ENCODE measurements at places on chromosomes 4 and X.
A peak's percentile ranks its signal among the peaks of the same experiment; 100 is the strongest.

GRCh38 chr4:40190880-40191815, 5.7 kb upstream of the RHOH start:
- no peak for DNase-seq

DNA sequence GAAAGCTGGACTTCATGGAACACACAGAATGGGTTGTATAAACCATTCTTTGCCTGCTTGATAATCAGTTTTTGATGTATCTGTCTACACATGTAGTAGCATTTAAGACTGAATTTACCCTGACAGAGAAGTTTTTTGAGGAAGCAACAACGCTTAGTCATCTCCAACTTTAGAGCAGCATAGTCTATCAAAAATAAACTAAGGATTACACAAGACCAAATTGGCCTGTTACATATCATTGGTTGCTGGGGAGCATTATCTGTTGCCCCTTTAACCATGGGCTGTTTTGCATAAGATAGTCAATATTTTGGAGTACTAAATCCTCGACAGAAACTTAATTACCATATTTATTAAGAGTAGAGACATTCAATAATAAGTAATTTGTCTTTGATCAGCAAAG, 347.4 kb downstream of the FAM47B start:
- no peak for DNase-seq

- DNase-seq: peak; percentile 0
Observed at GRCh38 chrX:118254611-118255010, 91.3 kb upstream of the WDR44 start.

DNA sequence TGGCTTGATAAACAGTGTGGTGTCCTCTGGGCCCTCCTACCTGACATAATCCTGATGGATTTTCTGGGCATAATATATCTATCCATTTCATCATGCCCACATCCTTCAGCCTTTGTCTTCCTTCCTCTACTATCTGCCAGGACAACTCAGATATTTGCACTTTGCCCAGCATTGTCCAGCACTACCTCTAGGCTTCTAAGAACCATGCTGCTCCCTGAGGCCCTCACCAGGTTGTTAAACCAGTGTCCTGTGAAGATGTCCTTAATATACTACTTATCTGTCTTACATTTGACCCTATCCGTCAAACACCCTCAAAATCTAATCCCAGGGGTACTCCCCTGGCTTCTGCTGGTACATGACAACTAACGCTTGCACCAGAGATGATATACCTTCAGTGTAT, 58.2 kb upstream of the MAML3 start:
- DNase-seq: no peak

DNA sequence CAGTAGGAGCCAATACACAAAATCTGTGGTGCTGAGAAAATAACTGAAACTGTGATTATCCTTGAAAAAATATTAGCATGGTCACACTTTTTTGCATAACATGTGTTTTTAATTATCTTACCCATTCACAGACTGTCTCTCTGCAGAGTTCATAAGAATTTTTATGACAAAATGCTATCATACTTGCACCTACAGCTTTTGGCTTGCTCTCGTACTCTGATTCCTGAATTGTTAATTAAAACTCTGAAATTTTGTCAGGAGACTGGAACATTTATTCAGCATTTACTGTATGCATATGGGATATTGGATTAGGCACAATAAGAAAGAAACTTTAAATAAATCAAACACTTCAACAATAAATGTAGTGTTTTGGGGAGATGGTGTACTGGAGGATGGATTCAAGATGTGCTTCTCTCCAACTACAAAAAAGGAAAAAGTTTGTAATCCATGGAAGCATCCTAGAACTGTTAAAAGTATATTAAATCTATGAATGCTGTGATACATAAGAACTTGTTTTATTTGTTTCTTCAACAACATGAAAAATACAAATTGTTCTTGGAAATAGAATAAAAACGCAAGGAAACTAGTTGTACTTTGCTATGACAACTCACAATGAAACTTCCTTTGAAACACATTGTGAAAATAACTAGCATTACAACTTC, 260.5 kb downstream of the SPATA18 start:
- DNase-seq: no peak

DNA sequence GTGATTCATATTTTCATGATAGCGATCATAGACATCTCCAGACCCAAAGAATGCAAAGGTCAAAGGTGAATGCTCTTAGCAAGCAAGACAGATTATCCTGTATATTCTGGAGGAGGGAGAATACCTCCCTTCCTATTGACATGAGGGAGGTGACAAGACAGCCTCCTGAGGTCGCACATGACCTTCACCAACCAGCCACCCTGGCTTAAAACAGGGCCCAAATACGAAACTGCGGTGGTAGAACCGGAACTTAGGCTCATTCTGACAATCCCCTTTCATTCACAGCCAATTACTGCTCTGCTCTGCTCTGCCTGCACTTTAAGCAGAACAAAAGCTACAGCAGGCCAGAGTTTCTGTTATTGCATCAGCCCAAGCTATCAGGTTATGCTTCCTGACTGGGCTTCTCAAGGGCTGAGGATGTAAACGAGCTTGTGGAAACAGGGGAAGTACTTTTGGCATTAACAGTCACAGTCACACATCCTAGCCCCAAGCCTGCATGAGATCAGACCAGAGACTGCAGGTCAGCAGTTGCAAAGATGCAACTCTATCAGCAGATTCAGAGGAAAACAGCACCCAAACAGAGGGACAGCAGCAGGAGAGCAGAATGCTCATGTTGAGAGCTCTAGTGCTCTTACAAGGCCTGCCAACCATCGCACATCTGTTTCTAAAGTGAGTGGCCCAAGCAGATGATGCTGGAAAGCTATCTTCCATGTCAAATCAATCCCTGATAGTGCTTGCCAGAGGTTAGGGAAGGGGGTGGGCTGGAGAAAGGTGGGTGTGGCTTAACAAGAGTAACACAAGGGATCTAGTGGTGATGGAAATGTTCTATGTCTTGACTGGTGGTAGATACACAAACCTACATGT, 51.3 kb upstream of the MAP3K15 start:
- no peak for DNase-seq

DNA sequence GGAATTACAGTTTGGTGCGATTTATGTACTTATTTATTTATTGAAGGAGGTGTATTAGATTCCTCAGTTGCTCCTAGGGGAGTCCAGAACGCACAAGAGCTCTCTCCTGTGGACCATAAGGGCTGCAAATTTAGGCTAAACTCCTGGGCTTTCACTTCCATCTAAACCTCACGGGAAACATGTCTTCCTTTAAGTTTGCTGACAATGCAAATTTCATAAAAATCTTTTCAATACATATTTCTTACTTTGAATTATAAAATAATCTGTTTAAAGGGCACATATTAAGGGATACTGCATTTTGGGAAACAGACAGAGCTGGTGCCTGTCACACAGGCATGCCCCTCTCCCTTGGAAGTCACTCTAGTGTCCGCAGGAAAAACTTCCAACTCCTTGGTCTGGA, 438.0 kb upstream of the CPEB2 start:
- no peak for DNase-seq

- no peak for DNase-seq
Observed at GRCh38 chr4:21948347-21949072, at the start of gene KCNIP4. Gene KCNIP4 (minus strand): TSS chr4:21948772.

GRCh38 chr4:100106982-100107381, 83.3 kb downstream of the DDIT4L start:
- no peak for DNase-seq

GRCh38 chr4:15874671-15875070, 63.9 kb downstream of the FGFBP1 start:
- DNase-seq: no peak

DNA sequence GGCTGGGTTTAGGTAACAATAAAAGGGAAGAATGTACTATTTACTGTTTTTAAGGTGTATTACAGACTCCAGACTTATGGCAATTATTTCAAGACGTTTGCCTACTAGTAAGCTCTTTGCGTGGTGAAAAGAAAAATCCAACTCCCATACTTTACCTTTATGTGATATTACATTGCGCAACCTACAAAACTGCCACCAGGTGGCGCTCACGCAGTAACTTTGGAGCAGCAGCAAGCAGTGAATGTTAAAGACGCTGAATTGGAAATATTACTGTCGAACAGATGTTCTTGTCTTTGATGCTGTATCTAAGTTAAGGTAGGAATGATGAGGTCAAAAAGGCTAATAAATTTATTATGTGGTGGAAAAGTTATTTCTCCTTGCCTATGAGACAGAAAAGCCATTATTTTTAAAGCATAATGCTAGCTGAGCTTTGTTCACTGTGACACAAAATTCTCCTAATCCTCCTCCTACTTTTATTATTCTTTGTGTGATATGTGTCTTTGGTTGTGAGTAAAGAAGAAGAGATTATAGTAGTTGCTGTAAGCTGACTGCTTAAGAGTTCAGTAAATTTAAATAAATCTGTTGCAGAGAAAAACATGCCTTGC, 1099.8 kb upstream of the TENM3 start:
- peak; percentile 29 for DNase-seq

DNA sequence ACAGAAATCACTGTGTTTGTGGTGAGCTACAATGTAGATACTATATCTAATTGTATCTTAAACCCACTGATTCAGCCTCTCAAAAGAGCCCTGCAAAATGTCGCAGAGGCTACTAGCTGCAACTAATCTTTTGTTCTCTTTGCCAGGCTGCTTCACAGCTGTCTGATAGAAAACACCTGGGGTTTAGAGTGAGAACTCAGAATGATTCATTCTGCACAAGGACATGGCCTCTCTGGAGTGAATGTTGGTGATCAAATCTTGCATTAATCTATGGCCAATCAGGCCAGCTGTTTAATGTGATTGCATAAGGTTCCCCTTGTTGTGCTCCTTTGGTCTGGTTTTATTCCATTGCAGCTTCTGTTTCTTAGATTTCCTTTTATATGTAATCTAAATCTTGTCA, 100.3 kb downstream of the EMCN start:
- no peak for DNase-seq

- no peak for DNase-seq
Observed at GRCh38 chr4:163587867-163588266, 93.4 kb downstream of the TMA16 start.

DNA sequence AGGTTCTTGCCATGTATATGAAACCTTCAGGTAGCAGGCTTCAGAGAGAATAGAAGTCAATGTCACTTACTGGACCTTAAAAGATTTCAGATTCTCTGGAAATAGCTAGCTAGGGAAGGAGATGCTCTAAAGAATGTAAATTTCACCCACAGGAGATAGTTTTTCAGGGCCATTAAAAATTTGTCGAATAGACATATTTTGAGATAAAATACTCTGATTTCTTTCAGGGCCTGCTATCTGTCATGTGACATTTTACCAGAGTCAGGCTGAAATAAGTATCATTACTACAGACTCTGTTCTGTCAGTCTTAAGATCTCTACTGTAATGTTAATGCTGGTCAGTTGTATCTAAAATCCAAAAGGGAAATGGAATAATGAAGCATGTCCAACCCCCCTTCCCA, 15.7 kb upstream of the IL15 start:
- DNase-seq: no peak

DNA sequence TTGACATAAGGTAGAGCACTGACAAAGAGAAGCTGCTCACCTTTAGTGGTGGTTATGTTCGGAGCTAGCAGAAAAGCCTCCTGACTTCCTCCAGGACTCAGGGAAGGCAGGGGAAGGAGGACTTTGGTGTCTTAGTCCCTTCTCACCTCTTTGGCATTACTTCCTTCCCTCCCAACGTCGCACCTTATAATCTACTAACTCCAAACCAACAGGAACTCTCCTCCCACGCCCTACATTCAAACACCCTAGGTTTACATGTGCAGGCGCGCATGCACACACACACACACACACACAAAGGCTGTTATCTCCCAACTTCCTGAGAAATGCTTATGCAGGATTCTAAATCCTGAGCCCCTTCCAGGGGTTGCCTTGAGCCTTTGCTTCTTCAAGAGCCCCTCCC, 157.7 kb upstream of the STS start:
- DNase-seq: no peak

- DNase-seq: no peak
Observed at GRCh38 chrX:84320614-84321013, 132.6 kb upstream of the RPS6KA6 start.

DNA sequence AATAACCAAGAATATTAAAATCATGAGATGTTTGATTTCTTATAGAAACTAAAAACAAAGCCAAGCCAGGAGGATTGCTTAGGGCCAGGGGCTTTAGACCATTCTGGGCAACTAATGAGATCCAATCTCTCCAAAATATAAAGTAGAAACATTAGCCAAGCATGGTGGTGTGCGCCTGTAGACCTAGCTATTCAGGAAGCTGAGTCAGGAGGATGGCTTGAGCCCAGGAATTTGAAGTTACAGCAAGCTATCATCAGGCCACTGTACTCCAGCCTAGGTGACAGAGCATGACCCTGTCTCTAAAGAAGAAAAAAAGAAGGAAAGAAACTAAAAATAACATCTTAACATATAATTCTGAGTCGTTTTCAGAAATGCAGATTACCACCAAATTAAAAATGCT, 96.7 kb downstream of the NAF1 start:
- DNase-seq: no peak
